ENCODE measurements at places on chromosomes 2 and 18.

DNA sequence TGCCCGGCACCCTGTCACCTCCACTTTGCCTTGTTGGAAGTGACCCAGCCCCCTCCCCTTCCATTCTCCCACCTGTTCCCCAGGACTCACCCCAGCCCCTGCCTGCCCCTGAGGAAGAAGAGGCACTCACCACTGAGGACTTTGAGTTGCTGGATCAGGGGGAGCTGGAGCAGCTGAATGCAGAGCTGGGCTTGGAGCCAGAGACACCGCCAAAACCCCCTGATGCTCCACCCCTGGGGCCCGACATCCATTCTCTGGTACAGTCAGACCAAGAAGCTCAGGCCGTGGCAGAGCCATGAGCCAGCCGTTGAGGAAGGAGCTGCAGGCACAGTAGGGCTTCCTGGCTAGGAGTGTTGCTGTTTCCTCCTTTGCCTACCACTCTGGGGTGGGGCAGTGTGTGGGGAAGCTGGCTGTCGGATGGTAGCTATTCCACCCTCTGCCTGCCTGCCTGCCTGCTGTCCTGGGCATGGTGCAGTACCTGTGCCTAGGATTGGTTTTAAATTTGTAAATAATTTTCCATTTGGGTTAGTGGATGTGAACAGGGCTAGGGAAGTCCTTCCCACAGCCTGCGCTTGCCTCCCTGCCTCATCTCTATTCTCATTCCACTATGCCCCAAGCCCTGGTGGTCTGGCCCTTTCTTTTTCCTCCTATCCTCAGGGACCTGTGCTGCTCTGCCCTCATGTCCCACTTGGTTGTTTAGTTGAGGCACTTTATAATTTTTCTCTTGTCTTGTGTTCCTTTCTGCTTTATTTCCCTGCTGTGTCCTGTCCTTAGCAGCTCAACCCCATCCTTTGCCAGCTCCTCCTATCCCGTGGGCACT is 4.5 kb downstream of the RETREG2 start:
- H3K4me3 ChIP-seq: no peak overlapping the region
- peaks cover 43% of the 10 kb centered on the region for H3K4me1 ChIP-seq
- no peaks in the 10 kb centered on the region for H3K27me3 ChIP-seq

DNA sequence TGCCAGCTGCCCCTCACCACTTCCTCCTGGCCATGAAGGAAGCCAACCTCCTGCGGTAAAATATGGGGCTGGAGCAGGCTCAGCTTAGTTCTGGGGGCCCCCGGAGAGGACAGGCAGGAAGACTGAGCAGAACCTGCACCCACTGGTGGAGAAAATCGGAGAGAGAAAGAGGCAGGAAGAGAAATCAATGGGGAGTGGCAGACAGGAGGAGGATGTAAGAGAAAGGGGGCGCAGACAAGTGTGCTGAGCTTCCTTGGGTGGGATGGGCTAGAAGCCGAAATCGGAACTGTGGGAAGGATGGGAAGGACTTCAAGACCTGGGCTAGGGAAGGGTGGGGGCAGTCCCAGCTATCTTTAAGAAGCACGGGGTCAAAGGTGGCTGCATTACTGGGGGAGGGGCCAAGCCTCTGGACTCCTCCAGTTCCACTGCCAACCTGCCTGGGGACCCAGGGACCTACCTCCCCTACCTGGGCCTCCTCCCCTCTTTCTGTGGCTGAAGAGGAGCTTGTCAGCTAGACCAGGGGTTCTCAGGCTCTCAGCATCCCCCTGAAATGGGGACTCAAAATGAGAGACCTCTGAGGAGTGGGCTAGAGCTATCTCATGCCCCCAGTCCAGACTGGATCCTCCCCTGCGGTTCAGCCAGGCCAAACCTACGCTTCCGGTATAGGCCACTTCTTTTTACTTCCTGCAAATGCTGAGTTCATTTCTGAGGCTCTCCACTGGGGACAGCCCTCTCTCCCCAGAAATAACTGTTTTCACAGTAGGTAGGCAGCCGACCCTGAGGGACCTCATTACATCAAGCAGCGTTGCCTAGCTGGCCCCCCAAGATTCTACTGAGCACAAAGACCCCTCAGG is 33.6 kb upstream of the B3GNT7 start:
- H3K27ac ChIP-seq: peak overlapping the region; percentile 53
- H3K4me1 ChIP-seq: peaks cover 26% of the 10 kb centered on the region
- no peak overlapping the region for H3K4me3 ChIP-seq
- peaks cover 15% of the 10 kb centered on the region for H3K36me3 ChIP-seq
- no peaks in the 10 kb centered on the region for H3K27me3 ChIP-seq

DNA sequence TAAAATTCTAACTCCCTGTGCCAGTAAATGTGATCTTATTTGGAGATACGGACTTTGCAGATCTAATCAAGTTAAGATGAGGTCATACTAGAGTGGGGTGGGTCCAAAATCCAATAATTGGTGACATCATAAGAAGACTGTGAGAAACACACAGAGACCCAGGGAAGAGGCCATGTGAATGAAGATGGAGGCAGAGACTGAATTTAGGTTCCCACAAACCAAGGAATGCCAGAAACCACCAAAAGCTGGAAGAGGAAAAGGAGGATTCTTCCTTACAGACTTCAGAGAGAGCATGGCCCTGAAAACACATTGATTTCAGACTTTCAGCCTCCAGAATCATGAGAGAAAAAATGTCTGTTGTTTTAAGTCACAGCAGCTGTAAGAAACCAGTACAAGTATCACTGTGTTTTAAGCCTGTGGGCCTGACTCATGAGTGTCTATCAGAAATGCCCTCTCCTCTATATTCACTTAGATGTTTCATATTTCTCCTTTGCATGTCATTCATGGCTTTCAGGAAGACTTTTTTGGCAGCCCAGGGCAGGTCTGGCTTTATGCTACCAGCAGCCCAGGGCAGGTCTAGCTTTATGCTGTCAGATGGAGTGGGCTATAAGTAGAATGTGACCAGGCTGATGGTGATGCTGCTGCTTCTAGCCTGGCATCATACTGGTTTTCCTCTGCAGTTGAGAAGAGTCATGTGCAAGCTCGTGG is 100.0 kb downstream of the SPOPL start:
- DNase-seq: no peak
- H3K27ac ChIP-seq: no peak overlapping the region
- H3K4me3 ChIP-seq: no peak overlapping the region

DNA sequence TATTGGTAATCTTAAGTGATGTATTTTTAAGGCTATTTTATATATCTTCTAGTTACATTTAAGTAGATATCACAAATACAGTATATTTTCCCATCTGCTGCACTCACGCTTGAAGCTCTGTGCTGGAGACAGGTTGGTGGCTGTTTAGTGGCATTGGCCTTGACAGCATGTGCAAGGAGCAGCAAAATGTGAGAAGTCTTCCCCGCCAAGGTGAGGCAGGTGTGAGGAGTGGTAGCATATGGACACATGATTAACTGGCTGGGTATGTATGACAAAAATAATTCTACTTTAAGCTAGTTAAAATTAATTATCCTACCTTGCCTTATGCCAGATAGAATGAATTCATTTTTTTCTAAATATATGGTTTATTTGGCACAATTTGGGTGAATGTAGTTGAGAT is 117.2 kb downstream of the CCDC102B start:
- H3K27ac ChIP-seq: no peak overlapping the region
- no peak overlapping the region for H3K4me3 ChIP-seq
- no peaks in the 10 kb centered on the region for H3K27me3 ChIP-seq
- DNase-seq: no peak
- no peaks in the 10 kb centered on the region for H3K36me3 ChIP-seq

- no peak overlapping the region for H3K4me3 ChIP-seq
- no peaks in the 10 kb centered on the region for H3K27me3 ChIP-seq
- DNase-seq: no peak
- H3K4me1 ChIP-seq: no peaks in the 10 kb centered on the region
- no peaks in the 10 kb centered on the region for H3K36me3 ChIP-seq
Observed at GRCh38 chr2:74097574-74097973, 50.1 kb downstream of the BOLA3 start.

- no peak overlapping the region for H3K4me3 ChIP-seq
- no peak for DNase-seq
- H3K4me1 ChIP-seq: no peaks in the 10 kb centered on the region
- H3K27ac ChIP-seq: no peak overlapping the region
- H3K36me3 ChIP-seq: no peaks in the 10 kb centered on the region
Observed at GRCh38 chr2:105125920-105126319, 88.1 kb downstream of the MRPS9 start.

- no peak overlapping the region for H3K4me3 ChIP-seq
- DNase-seq: no peak
- H3K27ac ChIP-seq: no peak overlapping the region
- no peaks in the 10 kb centered on the region for H3K27me3 ChIP-seq
Observed at GRCh38 chr18:38368246-38368645, 802.6 kb upstream of the CELF4 start.

DNA sequence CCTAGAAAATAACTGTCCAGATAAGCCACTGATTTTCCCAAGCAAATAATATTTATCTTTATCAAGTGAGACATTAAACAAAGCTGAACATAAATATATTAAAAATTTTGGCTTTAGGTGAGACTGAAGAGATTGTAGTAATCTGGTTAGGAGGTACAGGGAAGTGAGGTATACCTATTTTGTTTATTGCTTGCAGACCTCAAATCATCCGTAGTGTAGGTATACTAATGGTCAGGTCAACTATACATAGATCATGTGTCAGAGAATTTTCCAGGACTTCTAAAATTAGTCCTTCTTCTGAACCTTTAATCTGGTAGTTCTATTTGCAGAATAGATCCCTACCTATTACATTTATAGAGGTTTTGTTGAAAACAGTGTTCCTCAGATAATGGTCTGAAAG is 41.5 kb downstream of the SP140 start:
- no peaks in the 10 kb centered on the region for H3K4me1 ChIP-seq
- H3K27ac ChIP-seq: no peak overlapping the region
- no peaks in the 10 kb centered on the region for H3K36me3 ChIP-seq
- no peak for DNase-seq
- no peak overlapping the region for H3K4me3 ChIP-seq

GRCh38 chr18:14999085-14999975 is 251.4 kb downstream of the ANKRD30B start:
- no peak overlapping the region for H3K27ac ChIP-seq
- H3K27me3 ChIP-seq: no peaks in the 10 kb centered on the region
- H3K4me3 ChIP-seq: no peak overlapping the region
- no peaks in the 10 kb centered on the region for H3K4me1 ChIP-seq
- no peak for DNase-seq

- H3K27me3 ChIP-seq: no peaks in the 10 kb centered on the region
- no peak overlapping the region for H3K27ac ChIP-seq
- H3K4me3 ChIP-seq: no peak overlapping the region
- no peak for DNase-seq
- H3K4me1 ChIP-seq: peaks cover 25% of the 10 kb centered on the region
Observed at GRCh38 chr2:37858400-37858711, 66.7 kb upstream of the RMDN2 start.
